ENCODE measurements at places on chromosomes 2 and 18.

DNA sequence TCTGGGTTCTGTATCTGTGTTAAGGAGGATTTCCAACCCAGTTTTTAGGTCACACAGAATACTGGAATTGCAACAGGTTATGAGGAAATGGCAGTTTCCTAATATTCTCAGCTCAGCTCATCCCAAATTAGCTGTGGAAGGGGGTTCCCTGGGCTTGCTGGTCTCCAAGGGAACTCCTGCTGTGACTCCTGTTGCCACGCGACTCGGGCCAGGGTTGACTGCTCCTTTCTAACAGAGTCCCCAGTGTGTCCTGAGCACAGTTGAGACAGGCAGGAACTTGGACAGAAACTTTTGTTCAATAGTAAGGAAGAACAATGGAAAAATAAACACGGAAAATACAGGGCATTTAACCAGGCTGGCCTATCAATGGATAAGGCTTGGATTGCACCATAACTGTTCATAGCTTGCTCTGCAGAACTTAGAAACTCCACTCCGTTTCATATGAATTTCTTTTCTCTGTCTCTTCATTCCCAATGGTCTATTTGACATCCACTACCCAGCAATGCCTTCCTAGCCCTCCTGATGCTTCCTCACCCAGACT is 3.8 kb upstream of the ROCK2 start:
- DNase-seq, result no peak

GRCh38 chr18:21448299-21448698 is 152.2 kb downstream of the ESCO1 start:
- no peak for DNase-seq

- DNase-seq, result no peak
Observed at GRCh38 chr2:229244975-229245374, 26.1 kb downstream of the PID1 start.

GRCh38 chr2:190641469-190641868 is 7.4 kb upstream of the NAB1 start:
- no peak for DNase-seq

DNA sequence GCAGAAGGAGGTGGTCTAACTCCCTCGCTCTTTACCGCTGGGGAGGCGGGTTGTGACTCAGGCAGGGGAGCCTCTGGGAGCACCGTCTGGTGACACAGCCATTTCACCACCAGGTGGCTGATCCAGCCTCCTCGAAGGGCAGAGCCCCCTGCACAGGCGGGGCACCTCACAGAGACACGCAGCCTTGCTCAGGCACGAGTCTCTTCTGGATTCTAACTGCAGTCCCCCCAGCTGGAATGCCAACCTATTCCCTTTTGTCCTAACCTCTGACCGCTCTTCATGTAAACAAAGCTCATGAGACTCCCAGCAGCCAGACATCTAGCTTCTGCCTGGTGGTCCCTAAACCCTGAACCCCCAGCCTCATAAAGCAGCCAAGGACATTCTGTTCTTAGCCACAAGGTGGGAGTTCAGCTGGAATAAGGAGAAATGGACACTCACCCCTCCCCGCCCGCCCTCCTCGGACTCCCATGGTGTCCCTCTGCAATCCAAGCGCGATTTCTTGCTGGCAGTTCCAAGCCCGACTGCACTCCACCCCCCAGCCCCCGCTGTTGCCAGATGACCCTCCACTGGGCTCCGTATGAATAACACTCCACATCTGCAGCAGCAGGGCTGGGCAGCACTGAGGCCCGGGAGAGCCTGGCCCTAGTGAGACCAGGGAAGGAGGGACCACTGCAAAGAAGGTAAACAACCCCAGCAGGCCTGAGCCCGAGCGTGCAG is 84.3 kb downstream of the TNS1 start:
- DNase-seq, result no peak

DNA sequence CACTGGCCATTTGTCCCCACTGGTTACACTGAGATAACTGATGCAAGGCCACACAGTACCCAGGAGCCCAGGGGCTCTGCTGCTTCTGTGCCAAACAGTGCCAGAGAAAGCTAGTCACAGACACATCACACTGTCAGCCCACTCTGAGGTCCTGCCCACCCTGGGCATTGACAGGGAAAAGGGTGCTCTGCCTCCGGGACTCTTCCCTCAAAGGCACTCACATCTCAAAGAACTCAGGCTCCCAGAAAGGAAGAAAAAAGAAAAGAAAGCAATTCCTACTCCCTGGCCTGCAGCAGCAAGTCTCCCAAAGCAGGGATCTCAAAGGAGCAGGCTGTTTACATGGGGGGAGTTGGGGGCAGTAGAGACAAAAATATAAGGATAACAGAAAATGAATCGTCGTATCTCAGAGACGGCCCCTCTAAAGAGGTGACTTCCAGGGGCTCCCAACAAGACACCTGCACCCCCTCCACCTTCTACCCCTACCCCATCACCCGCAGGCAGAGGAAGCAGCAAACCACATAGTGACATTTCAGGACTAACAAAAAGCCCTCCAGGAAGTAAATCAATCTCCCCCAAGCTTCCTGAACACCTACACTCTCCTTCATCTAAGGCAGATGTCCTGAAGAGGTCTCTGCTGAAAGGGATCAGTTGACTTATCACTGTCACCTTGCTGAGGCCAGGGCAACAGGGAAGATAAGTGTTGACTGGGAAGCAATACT is 247.6 kb downstream of the TNS1 start:
- no peak for DNase-seq

- peak; percentile 28 for DNase-seq
Observed at GRCh38 chr18:32383050-32383819, 87.4 kb downstream of the GAREM1 start.

All from SW480 (cell line).